ENCODE measurements at places on chromosomes 2 and 18.

GRCh38 chr2:195619590-195619989, 37.4 kb upstream of the SLC39A10 start:
- peak; percentile 50 for DNase-seq

GRCh38 chr2:170341684-170342623, 164.0 kb downstream of the MYO3B start:
- DNase-seq: no peak

GRCh38 chr18:57629422-57629821, 7.8 kb upstream of the NARS1 start:
- DNase-seq: no peak

DNA sequence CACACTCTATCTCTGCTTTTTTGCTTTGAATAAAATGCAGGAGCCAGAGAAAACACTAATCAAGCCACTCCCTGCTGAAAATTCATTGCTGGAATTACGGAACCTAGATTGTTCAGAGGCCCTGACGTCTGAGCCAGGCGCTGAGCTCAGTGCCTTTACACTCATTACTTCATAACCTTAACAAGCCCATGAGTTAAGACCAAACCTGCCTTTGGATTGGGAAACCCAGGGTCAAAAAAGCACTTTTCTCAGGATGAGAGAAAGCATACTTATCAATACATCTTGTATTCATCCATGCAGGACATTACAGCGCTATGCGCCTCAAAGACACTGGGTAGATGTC, 762 bp downstream of the INO80C start:
- no peak for DNase-seq

DNA sequence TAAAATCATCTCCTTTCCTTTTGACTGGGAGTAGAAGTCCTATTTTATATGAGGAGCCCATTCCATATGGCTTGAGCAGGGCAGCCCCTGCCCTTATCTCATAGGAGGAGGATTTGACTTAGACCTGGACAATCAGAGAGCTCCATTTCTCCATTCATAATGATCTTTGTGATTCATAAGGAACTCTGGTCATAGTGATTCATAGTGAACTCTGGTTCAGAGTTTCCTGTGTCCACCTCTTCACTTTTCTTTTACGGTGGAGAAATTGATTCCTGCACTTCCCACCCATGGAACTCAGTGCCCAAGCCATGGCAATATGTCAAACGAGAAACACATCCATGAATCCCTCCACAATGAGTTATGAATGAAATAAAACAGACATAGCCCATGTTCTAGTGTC, 12.8 kb upstream of the MYO3B start:
- peak; percentile 84 for DNase-seq

GRCh38 chr2:225764346-225764745, 364.8 kb downstream of the NYAP2 start:
- DNase-seq: no peak

DNA sequence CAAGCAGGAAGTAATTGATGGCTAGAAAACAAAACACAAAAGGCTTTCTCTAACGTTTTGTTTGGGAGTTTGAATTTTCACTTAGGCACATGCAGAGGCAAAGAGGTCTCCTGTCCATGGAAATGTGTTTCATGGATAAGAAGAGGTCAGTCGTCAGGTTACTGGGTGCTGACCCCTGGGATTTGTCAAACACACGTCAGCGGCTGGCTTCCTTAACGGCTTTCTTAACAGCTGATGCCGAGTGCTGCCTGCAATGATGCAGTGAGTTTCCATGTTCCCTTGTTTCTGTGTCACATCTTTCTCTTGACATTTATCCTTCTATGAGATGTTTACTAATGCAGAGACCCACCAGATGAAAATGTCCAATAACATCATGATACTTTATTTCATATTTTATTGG, 31.7 kb downstream of the GPR39 start:
- DNase-seq: peak; percentile 41

- DNase-seq: no peak
These were observed 1267.0 kb upstream of the CHAC2 start for GRCh38 chr2:52500561-52500960.

GRCh38 chr2:9099341-9099751, 95.9 kb upstream of the MBOAT2 start:
- DNase-seq: peak; percentile 23

GRCh38 chr18:5997361-5997760, 102.0 kb upstream of the TMEM200C start:
- DNase-seq: no peak

DNA sequence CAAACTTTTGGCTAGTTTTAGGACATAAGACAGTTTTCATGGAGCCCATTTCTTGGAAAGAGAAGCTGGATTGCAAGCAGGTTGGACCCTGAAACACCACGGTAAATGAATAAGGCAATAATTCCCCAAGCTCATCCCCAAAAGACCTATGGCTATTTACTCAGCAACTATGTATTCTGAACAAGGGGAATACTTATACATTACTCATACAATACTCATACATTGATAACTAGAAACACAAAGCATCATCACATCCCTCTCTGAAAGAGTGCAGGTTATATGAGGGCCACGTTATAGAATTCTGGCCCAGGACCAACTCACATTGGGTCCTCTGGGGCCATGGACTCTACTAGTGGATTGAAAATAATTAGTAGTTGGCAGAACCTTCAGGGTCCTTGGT, 154.8 kb downstream of the TMX3 start:
- peak; percentile 53 for DNase-seq

- DNase-seq: peak; percentile 33
These were observed 284.1 kb downstream of the PID1 start for GRCh38 chr2:228986961-228987360.

DNA sequence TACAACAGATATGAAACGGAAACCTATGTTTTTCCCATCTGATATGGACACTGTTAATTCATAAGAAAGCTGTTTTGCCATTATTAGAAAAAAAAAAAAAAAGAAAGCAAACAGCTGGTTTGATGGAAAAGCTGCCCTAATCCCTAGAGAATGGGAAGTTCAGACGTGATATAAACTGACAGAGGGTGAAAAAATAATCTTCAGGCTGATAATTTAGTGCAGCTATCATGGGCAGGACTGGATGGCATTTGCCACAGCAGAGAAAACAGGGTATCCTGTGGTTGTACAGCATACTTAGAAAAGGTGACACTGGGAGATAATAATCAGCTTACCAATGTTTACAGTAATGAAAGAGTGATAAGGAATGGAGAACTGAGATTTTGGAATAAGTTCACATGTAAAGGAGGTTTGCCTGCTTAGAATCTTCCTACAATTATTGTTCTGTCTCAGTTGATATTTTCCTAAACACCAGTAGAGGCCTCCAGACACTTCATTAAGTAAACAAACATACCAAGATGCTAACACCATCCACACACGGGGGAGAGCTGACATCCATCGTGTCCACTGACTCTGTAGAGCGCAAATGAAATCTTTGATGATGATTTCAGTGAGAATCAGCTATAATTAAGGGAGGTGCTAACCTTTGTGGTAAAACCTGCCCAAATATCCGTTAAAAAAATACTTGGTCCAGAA, 211.6 kb upstream of the MMADHC start:
- DNase-seq: peak; percentile 49

- DNase-seq: peak; percentile 10
These were observed 63.6 kb downstream of the COX7A2L start for GRCh38 chr2:42297322-42297936.

GRCh38 chr18:35616664-35617423, 35.3 kb downstream of the GALNT1 start:
- DNase-seq: peak; percentile 87

- DNase-seq: no peak
These were observed 95.5 kb downstream of the RDH14 start for GRCh38 chr2:18464913-18465312.

DNA sequence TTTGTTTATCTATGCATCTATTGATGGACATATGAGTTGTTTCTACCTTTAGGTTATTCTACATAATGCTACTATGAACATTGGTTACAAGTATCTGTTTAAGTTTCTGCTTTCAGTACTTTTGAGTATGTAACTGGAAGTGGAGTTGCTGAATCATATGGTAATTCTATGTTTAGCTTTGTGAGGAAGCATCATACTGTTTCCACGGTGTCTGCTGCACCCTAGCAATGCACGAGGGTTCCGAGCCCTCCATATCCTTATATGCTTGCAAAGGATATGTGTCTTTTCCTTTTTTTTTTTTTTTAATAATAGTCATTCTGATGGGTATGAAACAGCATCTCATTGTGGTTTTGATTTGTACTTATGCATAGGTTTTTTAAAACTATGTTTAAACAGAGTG, 83.7 kb downstream of the FMNL2 start:
- DNase-seq: peak; percentile 83

DNA sequence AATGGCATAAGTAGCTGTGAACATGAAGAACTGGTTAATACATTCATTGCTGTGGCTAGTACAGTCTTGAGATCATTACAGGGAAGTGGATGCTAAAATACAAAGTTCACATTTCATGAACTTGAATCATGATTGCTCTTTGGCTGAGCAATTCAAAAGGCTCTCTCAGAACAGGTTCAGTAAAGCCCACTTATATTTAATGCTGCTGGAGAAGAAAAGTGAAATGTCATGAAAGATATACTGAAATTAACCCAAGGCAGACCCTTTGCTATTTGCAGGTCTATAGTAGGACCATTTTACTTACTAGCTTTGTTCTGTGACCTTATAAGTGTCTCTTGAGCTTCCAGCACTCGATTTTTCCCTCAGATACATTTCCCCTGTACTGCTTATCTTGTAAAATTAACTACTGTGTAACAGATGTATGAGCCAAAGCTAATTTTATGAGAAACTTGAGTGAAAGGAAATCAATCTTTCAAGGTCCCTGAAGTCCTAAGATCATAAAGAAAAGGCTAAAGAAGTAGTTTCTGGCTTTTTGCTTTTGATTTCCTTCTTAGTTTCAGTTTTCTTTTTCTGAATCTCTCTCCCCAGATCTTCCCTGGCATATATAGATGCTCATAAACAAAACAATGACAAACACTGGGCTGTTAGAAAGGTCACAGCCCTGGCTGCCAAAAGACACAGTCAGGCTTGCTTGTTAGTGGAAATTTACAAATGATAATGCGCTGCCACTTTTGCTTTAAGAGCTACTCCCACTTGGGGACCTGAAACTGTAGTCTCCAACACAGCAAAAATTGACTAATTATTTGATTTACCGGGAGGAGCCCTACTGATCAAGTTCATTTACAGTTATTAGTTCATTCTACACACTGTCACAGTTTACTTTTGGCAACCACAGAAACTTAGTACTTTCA, 132.7 kb upstream of the XPO1 start:
- peak; percentile 70 for DNase-seq

DNA sequence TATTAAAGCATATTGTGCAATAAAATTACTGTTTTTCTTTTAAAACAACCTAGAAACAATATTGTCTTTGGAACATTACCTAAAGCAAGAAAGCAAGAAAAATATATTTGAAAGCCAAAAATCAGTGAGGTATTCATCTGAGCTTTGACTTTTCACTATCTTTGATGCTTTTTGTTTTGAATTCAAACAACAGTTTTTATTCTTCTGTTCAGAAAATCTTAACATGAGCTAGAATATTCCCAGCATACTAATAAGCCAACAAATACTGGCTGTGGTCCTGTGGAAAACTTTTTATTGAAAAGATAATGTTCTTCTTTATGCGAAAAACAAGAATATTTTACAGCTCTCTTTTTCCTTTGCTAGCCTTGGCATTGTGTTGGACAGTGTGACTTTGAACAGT, 19.8 kb downstream of the FAM171B start:
- no peak for DNase-seq

GRCh38 chr18:3248658-3249359, 1.2 kb downstream of the MYL12A start:
- peak; percentile 68 for DNase-seq

GRCh38 chr2:4047961-4048891, 344.9 kb downstream of the DCDC2C start:
- DNase-seq: no peak

- DNase-seq: peak; percentile 59
These were observed 24.1 kb upstream of the EPHA4 start for GRCh38 chr2:221596192-221596591.

DNA sequence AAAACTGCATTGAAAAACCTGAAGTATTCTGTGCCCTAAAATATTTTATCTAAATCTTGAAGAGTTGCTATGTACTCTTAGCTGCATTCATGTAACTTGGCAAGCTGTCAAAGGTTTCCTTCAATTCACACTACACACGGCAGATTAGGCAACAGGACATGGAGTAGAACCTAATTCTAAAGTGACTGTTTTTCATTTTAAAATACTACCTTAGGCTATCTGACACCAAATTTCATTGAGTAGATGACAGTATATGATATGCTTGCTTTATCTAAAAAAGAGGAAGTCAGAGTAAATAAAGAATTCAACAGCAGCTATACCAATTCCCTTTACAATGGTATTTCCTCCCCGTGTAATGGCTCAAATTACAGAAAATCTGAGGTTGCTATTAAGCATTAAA, 45.4 kb downstream of the EXOC6B start:
- DNase-seq: peak; percentile 23

GRCh38 chr2:170056900-170057299, 121.0 kb upstream of the MYO3B start:
- no peak for DNase-seq

- no peak for DNase-seq
These were observed 13.3 kb upstream of the TRIM43 start for GRCh38 chr2:95578539-95578938.

DNA sequence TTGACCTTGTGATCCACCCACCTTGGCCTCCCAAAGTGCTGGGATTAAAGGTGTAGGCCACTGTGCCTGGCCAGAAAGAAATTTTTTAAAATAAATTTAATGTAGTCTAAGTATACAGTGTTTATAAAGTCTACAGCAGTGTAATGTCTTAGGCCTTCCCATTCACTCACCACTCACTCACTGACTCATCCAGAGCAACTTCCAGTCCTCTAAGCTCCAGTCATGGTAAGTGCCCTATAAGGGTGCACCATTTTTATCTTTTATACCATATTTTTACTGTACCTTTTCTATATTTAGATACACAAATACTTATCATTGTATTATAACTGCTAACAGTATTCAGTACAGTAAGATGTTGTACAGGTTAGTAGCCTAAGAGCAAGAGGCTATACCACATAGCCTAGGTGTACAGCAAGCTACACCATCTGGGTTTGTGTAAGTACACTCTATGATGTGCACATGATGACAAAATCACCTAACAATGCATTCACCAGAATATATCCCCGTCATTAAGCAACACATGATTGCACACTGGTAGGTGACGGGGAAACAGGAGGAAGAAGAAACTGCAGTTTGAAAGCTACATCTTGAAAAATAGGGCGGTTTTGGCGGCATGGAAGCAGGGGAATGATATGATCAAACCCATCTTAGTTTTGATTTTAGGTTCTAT, 105.1 kb upstream of the ITGB6 start:
- DNase-seq: peak; percentile 93

GRCh38 chr2:47003641-47004427, 88.2 kb upstream of the MCFD2 start:
- DNase-seq: peak; percentile 51

DNA sequence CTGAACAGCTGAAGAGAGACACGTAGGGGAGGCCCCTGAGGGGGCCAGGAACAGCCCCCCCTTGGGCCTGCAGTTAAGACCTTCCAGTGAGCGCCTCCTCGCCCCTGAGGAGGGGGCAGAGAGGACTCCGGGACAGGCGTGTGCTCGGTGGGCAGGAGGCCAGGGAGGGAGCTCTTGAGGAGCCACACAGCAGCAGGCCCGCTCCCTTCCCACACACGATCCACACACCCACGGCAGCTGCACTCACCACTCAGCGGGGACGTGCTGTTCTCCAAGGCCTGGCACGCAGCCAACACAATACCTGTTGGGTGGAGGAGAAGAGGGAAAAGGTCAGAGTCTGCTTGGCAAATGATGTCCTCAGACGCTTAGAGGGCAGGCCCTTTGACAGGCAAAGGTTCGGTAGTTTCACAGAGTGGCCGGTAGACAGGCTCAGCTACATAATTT, 39.0 kb downstream of the TGFA start:
- no peak for DNase-seq

- no peak for DNase-seq
These were observed 123.7 kb downstream of the DIS3L2 start for GRCh38 chr2:232085164-232085563.

- no peak for DNase-seq
These were observed 104.8 kb downstream of the ARL4C start for GRCh38 chr2:234392041-234392615.
